K562 (cell line): ENCODE measurements at places on chromosomes 3 and 15.
A peak's percentile ranks its signal among the peaks of the same experiment; 100 is the strongest.

DNA sequence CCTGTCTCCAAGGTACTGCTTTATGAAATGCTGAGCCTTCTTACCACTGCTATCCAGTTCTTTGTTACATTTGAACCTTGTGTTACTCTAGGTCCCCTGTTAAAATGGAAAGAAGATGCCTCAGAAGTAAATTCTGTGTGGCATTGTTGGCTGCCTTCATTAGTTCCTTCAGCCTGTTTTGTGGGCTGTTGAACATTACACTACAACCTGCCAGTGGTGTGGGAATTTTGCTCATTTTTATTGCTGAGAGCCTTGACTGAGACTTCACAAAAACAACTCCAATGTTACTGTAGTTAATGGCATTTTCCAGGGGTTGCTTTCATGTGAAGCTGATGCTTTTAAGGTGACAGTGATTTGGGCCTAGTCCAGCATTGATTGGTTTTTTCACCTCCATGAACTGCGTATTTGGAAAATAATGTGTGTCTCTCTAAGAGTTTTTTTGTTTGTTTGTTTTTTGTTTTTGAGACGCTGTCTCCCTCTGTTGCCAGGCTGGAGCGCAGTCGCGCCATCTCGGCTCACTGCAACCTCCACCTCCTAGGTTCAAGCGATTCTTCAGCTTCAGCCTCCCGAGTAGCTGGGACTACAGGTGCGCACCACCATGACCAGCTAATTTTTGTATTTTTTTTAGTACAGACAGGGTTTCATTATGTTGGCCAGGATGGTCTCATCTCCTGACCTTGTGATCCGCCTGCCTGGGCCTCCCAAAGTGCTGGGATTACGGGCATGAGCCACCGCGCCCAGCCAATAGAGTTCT is 4.3 kb downstream of the MAPK6 start:
- no peak for DNase-seq

DNA sequence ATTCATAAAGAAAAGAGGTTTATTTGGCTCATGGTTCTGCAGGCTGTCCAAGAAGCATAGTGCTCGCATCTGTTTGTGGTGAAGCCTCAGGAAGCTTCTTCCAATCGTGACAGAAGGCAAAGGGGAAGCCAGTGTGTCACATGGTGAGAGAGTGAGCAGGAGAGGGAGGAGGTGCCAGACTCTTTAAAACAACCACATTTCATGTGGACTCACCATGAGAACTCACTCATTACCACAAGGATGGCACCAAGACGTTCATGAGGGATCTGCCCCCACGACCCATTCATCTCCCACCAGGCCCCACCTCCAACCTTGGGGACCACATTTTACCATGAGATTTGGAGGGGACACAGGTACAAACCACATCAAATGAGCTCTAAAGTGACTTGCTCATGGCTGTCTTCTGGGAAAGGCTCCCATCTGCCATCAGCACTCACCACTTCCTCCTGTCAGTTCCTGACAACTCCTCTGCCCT is 327.3 kb upstream of the TLE3 start:
- no peak for DNase-seq

DNA sequence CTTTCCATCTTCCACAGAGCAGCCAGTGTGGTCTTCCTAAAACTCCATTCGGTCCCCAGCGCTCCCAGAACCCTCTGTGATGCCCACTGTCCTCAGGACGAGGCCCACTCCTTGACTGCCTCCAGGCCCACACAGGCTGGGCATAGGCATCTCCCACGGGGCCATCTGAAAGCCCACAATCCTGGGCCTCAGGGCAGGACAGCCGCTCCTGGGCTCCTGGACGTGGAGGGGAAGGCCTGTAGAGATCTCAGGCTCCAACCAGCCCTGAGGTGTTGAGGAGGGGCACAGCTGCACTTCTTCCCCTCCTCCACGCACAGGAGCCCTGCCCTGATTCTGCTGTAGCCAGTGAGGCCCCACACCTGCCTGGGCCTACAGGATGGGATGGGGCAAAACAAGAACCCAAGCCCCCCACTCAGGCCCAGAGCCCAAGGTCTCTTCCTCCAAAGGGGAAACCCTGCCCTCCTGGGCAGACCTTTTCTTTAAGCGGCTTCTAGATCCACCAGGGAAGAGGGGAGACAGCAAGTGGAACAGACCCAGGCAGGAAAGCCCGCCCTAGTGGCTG is 25.9 kb downstream of the SHISA5 start:
- DNase-seq, result no peak

GRCh38 chr3:131348911-131349310 is 32.7 kb upstream of the NUDT16 start:
- DNase-seq, result no peak

DNA sequence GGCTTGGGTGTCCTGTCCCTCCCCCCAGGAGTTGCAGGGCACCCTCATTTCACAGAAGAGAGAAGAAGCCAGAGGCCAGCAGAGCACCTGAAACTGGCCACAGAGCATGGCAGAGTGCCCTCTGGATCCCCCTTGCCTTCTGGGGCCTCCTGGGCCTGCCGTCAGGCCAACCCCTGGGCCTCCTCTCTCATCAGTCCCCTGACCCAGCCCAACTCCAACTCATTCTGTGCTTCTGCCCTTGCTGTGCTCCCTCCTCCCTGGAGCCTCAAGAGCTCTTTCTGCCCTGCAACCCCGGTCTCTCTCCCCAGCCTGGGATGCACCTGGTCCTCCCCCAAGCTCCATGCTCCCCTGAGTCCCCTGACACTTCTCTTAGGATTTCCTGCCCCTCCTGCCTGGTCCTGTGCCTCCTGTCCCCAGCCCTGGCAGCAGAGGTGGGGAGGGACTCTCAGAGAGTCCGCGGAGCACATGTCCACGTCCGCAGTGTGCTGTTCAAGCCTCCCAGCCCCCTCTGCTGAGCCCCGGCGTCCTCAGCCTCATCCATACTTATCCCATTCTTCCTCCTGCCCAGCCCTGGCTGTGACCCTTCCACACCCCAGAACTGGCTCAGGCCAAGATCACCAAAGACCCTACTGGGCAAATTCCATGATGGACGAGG is 30.5 kb upstream of the CACNA2D2 start:
- DNase-seq, result no peak

GRCh38 chr3:72520690-72521308 is 327.4 kb downstream of the SHQ1 start:
- no peak for DNase-seq

GRCh38 chr15:48415036-48415886 is 84.0 kb downstream of the DUT start:
- no peak for DNase-seq

DNA sequence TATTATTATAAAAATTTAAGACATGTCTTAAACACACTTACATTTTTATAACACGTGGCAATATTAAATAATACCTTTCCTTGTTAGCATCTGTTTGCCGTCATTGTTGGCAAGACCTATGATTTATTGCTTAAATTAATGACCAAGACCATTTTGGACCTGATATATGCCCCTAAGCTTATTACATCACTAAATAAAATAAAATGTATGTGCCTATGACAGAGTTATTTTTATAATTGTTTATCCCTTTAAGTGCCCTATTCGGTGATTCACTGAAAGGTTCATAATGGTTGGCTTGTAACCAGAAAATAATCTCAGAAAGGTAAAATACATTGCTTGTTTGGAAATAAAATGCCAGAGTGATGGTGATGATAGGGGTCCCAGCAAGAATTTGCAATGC is 17.5 kb downstream of the CDIN1 start:
- no peak for DNase-seq

- no peak for DNase-seq
Observed at GRCh38 chr3:116018646-116019045, 395.3 kb downstream of the GAP43 start.

DNA sequence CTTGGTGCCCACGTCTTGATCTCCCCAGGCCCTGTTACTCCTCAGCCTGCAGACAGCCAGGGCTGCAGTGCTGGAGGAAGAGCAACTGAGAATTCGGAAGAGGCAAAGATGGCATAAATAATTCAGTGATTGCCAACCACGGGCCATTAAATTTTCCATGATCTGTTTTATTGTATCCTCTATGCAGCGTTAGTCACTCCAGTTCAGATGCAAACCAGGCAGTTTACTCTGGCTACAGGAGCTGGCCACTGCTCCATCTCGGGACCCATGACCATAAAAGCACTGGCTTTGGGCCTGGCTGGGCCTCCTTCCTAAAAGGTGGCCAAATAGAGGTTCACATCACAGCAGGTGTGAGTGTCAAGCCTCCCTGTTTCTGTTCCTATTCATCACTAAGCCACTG is 137.6 kb upstream of the TLE3 start:
- DNase-seq, result no peak

DNA sequence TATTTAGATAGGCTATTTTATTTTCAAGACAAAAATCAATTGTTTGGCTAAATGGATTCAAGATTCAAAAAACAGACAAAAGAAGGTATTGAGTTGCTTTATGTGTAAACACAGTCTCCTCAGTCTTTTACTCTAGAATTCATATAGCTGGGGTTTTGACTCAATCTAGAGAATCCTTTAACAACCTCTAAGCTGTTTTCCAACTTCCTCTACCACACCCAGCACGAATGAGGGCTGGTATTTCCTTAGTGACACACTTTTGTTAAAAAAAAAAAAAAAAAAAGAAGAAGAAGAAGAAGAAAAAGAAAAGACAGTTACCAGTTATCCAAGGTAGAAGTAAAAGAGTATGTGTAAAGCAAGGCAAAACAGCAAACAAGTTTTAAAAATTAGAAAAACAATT is 732.8 kb upstream of the GOLIM4 start:
- no peak for DNase-seq

DNA sequence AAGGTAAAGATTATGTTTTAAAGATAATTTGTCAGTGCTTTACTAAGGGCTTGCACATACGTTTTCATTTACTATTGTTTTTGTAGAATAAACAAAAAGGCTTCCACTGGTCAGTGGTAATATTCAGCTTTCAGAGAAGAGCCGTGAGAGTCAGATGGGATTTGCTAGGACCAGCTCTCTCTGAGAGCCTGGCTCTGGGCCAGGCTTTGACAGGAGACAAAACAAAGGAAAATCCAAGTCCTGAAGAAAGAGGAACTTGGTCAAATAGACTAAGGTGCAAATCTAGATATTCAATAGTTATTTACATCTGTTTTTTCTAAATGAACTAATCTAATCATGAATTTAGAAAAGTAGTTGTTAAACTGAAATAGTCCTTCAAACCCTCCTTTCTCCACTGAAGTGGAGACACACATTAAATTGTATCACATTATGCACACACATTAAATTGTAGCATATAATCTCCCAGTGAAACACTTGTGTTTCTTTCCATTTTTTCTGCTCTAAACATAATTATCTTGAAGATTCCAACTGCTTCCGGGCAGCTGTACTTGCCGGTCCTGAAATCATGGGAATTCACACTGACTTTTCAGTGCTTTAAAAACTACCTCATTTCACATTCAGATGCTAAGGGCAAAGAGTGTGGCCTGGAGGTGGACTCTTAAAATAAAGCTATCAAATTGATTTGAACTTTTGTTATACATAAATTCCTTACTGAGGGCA is 55.1 kb upstream of the FILIP1L start:
- no peak for DNase-seq

GRCh38 chr3:38347421-38348200 is 1.0 kb downstream of the XYLB start:
- no peak for DNase-seq

DNA sequence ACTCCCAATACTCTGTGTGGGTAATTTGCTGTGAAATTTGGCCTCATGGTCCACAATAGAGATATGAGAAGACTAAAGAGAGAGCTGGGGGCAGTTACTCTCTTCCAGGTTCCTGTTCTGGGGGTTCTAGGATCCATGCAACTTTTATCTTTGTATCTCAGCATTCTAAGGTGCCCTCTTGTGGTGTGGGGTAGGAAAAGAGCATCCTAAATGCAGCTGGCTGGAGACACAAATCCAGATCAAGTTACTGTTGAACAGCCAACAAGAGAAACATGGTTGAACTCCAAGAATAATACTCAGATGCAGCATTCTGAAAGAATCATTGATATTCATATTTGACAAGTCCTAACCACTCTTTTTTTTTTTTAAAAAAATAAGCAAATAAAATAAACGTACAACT is 238.2 kb downstream of the GREM1 start:
- peak; percentile 31 for DNase-seq

GRCh38 chr3:126515066-126515706 is 2.4 kb downstream of the UROC1 start:
- DNase-seq, result no peak

DNA sequence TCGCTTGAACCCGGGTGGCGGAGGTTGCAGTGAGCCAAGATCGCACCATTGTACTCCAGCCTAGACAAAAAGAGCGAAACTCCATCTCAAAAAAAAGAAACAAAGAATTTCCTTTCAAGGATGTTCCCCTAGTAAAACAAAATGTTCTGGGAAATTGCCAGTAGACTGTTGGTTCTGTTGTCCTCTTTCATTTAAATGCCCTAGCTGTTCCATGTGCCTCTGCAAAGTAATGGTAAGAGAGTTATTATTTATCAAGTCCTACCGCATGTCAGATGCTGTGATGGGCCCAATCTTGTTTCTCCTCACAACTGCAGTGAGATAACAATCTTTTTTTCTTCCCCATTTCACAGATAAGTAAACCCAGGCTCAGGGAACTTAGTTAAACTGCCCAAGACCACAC is 254.3 kb upstream of the TPM1 start:
- DNase-seq, result no peak

DNA sequence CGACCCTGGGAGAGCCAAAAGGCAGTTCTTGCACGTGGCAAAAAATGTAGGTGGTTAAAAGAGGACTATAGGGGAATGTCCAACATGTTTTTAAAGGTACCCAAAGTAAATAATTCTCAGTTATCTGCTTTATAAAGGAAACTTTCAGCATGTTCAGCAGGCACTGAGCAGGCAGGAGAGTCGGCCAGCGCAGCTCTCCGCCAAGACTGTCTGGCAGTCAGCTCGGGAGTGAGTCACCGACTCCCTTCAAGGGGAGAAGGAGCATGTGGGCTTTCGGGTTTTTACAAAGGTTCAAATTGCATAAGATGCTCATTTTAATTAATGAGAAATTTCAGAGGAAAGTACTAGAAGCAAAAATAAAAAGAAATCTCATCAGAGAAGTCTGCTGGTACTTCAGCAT is 7.0 kb downstream of the GABRA5 start:
- no peak for DNase-seq

- no peak for DNase-seq
Observed at GRCh38 chr3:59240666-59241255, 190.9 kb upstream of the CFAP20DC start.

DNA sequence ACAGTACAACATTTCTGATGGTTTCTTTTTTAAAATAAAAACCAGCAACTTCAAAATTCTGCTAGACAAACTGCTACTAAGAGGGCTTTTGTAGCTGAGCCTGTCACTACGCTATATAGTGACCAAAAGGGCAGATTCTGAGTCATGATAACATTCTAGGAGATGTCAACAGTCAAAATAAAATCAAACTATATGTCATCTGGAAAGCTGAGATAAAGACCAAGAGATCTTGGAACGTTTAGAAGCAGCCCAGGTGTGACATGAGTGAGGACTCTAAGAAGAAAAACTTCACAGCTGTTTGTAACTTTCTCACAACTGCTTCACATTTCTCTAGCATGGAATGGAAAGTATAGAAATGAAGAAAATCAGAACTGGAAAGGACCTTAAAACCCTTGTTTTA is 84.6 kb downstream of the FILIP1L start:
- no peak for DNase-seq

DNA sequence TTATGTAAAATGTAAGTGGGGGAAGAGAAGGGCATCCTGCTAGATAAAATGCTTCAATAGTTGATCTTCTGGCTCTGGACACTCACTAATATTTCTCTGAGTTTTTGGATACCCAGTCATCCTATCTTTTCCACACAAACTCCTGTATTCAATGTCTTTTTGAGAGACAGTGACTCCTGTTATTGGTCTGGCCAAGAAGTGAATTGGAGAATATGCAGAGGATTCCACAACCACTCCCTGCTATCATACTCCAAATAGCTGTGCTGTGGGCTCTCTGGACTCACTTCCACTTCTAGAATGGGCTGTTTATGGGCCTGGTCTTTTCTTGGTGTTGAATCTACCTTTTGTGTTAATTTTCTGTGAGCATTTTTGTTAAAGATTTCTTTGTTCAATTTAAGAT is 376.8 kb downstream of the NLGN1 start:
- no peak for DNase-seq
